ENCODE measurements at places on chromosomes 4 and X.
A peak's percentile ranks its signal among the peaks of the same experiment; 100 is the strongest.

DNA sequence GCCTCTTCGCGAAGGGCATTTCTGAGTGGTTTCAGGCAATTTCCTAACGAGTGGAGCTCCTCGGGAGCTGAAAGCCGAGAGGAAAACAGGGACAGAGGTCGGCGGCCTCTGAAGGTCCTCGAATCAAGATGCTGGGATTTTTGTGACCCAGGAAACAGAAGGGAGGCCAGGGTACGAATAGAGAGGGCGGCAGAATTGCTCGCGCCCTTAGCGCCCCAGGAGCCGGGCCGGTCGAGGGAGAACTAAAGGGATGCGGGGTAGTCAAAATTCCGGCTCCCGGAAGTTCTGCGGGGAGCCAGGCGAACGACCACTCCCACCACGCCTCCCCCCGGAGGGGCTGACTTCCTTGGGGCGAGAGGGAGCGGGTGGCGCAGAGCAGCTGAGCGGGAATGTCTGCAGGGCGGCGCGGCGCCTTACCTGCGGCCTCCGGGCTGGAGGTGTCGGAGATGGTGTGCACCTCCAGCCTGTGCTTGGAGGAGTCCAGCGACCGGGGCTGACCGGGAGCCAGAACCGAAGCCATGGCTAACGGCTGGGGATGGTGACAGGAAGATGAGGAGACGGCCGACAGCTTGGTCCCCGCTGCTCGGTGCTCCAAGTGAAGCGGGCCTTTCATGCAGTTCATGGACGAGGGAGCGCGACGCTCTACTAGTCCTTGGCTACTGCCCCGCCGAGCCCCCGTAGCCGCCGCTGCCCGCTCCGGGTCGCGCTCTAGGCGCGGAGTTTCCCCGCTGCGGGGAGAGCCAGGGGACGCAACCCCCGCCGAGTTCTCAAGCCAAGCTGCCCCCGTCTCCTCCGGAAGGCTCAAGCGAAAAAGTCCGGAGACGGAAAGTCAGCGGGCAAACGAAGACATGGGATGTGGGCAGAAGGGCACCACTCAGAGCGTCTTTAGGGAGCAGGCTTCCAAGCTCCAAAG, 782 bp downstream of the PITX2 start:
- DNase-seq: no peak
- no peaks in the 10 kb centered on the region for H3K4me1 ChIP-seq
- H3K27me3 ChIP-seq: peaks cover 67% of the 10 kb centered on the region

GRCh38 chr4:57190601-57191481, 80.7 kb upstream of the IGFBP7 start:
- no peaks in the 10 kb centered on the region for H3K27me3 ChIP-seq
- DNase-seq: no peak
- no peak overlapping the region for H3K4me3 ChIP-seq
- no peaks in the 10 kb centered on the region for H3K4me1 ChIP-seq
- no peaks in the 10 kb centered on the region for H3K36me3 ChIP-seq
- H3K27ac ChIP-seq: no peak overlapping the region

GRCh38 chr4:72953571-72953970, 115.9 kb downstream of the COX18 start:
- no peaks in the 10 kb centered on the region for H3K27me3 ChIP-seq
- H3K4me1 ChIP-seq: no peaks in the 10 kb centered on the region
- H3K4me3 ChIP-seq: no peak overlapping the region
- DNase-seq: no peak
- no peaks in the 10 kb centered on the region for H3K36me3 ChIP-seq

DNA sequence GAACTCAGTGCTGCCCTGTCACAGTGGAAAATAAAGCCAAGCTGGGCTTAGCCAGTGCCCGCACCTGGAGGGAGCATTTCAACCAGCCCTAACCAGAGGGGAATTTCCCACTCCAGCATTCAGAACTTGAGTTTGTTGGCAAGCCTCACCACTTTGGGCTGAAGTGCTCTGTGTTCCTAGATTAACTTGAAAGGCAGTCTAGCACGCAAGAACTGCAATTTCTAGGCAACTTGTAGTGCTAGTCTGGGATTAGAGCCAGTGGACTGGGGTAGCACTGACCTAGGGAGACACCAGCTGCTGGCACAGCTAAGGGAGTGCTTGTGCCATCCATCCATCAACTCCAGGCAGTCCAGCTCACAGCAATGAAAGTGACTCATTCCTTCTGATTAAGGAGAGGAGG, 1060.6 kb upstream of the GRID2 start:
- DNase-seq: no peak
- H3K27me3 ChIP-seq: no peaks in the 10 kb centered on the region
- no peaks in the 10 kb centered on the region for H3K36me3 ChIP-seq
- no peak overlapping the region for H3K4me3 ChIP-seq
- no peak overlapping the region for H3K27ac ChIP-seq
- no peaks in the 10 kb centered on the region for H3K4me1 ChIP-seq

DNA sequence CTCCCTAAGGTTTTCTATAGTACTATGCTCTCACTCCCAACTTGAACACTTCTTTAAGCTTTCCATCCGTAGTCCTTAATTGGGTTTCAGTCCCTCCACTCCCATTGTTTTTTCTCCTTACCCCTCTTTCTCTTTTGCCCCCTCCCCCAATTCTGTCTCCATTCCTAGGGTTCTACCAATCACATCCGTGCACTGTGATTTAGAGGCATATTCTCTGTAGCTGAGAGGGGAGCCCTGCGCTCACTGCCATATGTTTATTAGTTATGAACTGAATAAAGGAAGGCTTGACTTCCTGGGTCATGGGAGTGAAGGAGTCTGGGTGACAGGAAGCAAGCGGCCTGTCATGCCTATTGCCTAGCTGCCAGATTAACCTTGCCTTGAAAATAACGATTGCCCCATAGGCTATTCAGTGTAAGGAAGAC, 471 bp downstream of the MCTS1 start:
- peak overlapping the region; percentile 87 for H3K27ac ChIP-seq
- peaks cover 11% of the 10 kb centered on the region for H3K4me1 ChIP-seq
- no peaks in the 10 kb centered on the region for H3K27me3 ChIP-seq
- no peaks in the 10 kb centered on the region for H3K36me3 ChIP-seq

DNA sequence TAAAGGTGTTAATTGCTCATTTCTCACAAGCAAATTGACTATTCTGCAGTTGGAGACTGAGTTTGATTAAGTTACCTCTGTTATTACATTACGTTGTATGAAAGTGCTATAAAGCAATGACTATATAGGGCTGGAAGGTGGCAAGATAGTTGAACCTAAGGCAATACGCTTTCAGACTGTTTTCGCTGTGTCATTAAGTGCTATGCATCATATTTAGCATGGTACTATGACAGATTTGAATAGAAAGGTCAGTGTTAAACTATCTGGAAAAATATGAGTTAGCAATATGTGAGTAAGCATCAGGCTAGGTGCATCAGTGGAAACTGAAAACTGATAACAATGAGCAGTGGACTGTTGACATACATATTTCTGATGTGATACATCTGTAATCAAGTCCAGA, 206.0 kb upstream of the ARHGAP24 start:
- H3K4me1 ChIP-seq: no peaks in the 10 kb centered on the region
- H3K27ac ChIP-seq: no peak overlapping the region
- no peaks in the 10 kb centered on the region for H3K27me3 ChIP-seq
- no peaks in the 10 kb centered on the region for H3K36me3 ChIP-seq
- no peak for DNase-seq

Data from CD8-positive, alpha-beta memory T cell (primary cell).